ENCODE measurements at places on chromosomes 3 and 15. TPM values are rescaled to one million over a fixed set of nuclear protein-coding genes. Genes with fewer than 3 reads are reported as not detected.

- H3K4me3 ChIP-seq = no peak overlapping the region
- H3K27ac ChIP-seq = no peak overlapping the region
- no peaks in the 10 kb centered on the region for H3K36me3 ChIP-seq
- no peaks in the 10 kb centered on the region for H3K4me1 ChIP-seq
- no peak for DNase-seq
- no peaks in the 10 kb centered on the region for H3K27me3 ChIP-seq
These were observed 274.7 kb downstream of the PDCD6IP start for GRCh38 chr3:34073111-34073510.

GRCh38 chr15:82051664-82052063 lies 5.8 kb upstream of the MEX3B start:
- H3K36me3 ChIP-seq = no peaks in the 10 kb centered on the region
- DNase-seq = no peak
- H3K27ac ChIP-seq = no peak overlapping the region
- H3K4me1 ChIP-seq = no peaks in the 10 kb centered on the region
- no peak overlapping the region for H3K4me3 ChIP-seq

GRCh38 chr3:197317250-197317963 lies 19.0 kb upstream of the DLG1 start:
- no peak overlapping the region for H3K27ac ChIP-seq
- no peaks in the 10 kb centered on the region for H3K27me3 ChIP-seq
- H3K36me3 ChIP-seq = no peaks in the 10 kb centered on the region

DNA sequence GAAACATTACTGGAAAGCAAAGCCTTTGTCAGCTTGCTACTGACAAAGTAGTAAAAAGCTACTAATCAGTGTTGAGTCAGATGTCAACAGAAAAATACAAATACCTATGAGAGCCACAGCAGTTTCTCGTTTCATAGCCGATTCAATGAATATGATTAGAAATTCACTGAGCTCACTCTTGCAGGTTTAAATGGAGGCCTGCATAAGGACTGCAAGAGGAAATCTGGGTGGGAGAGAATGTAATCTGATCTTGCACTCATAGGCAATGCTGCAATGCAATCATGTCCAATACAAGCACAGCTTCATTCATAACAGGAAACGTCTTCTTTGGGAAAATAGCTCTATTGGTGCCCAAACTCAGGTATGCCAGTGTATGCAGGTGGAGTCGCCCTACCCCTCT lies 608.8 kb downstream of the ROBO2 start:
- no peaks in the 10 kb centered on the region for H3K36me3 ChIP-seq
- no peak overlapping the region for H3K4me3 ChIP-seq
- no peak for DNase-seq
- H3K27ac ChIP-seq = no peak overlapping the region
- no peaks in the 10 kb centered on the region for H3K27me3 ChIP-seq

DNA sequence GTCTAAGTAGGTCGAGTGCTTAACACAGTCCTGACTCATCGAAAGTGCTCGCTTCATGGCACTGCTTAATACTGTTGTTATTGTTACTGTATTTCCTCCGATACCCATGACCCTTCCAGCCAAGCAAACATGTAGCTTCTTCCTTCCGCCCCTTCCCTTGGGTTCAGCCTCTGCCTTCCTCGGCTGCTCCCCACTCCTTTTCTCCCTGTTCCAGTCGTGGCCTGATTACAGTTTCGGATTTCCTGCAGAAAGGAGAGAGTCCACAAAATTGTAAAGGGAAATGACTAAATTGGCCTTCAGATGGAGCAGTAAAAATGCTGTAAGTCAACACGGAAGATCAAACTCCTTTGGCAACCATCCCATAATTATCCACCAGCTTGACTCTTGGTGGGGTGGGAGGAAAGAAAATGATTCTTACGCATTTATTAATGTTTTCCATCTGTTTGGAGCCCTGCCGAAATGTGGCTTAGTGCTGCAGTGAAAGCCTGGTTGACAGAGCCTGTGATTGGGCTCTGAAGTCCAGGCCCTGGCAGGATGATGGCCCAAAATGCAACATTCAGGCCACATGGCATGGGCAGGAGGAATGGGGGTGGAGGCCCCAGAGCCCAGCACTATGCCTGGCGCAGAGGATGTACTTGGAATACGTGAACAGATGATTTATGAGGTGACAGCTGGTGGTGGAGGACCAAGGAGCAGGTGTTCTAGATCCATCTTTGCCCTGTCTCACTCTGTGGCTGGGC lies 37.6 kb downstream of the FAM3D start:
- no peak for DNase-seq
- no peak overlapping the region for H3K4me3 ChIP-seq
- no peaks in the 10 kb centered on the region for H3K4me1 ChIP-seq

TIGIT gene
- 0.21 TPM for total RNA-seq

- H3K27me3 ChIP-seq = no peaks in the 10 kb centered on the region
- no peaks in the 10 kb centered on the region for H3K4me1 ChIP-seq
- no peak for DNase-seq
- H3K4me3 ChIP-seq = peak overlapping the region; percentile 72
- H3K36me3 ChIP-seq = no peaks in the 10 kb centered on the region
These were observed 32.3 kb upstream of the AMOTL2 start for GRCh38 chr3:134406331-134407238.

PLA2G4E gene
- total RNA-seq = not detected

- H3K4me3 ChIP-seq = no peak overlapping the region
- no peaks in the 10 kb centered on the region for H3K36me3 ChIP-seq
- no peaks in the 10 kb centered on the region for H3K4me1 ChIP-seq
- no peak for DNase-seq
- H3K27ac ChIP-seq = no peak overlapping the region
These were observed 73.2 kb downstream of the CORO2B start for GRCh38 chr15:68651916-68652525.

SNTN gene
- not detected for total RNA-seq

DNA sequence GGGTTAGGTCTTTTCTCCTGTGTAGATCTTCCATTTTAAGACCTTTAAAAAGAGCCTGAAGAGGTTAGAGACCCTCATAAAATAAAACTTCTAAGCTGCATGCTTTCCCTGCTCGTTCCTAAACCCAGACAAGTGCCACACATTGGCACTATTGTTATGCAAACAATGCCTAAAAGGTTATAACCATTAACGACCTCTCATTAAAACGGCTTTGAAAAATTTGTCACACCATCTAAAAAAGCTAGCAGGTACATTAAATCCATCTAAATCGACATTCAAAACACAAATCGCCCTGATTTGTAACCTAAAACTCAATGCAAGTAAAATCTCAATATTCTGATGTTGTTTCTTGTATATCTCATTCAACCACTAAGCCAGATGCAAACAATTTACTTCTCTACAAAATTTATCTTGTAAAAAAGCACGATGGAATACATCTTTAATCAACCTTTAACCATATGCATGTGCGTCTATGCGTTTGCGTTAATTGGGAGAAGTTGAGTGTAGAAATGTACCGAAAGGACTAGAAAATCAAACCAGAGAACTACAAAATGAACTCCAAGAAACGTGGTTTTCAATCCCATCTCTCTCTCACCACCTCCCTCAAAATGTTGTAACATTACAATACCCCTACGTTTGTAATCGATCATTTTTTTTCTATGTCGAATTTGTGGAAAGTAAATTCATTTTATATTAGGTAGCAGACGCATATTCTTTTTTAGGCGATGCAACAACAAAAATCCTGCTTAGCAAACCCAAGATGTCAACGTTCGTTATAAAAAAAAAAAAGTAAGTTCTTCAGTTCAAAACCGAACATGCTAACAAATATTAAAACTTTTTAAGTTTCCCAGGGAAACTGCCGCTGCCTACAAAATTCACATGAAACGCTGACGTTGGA lies 1.2 kb downstream of the ALDH1A2 start:
- no peak for DNase-seq
- H3K36me3 ChIP-seq = no peaks in the 10 kb centered on the region
- no peak overlapping the region for H3K27ac ChIP-seq
- peaks cover 26% of the 10 kb centered on the region for H3K27me3 ChIP-seq

DNA sequence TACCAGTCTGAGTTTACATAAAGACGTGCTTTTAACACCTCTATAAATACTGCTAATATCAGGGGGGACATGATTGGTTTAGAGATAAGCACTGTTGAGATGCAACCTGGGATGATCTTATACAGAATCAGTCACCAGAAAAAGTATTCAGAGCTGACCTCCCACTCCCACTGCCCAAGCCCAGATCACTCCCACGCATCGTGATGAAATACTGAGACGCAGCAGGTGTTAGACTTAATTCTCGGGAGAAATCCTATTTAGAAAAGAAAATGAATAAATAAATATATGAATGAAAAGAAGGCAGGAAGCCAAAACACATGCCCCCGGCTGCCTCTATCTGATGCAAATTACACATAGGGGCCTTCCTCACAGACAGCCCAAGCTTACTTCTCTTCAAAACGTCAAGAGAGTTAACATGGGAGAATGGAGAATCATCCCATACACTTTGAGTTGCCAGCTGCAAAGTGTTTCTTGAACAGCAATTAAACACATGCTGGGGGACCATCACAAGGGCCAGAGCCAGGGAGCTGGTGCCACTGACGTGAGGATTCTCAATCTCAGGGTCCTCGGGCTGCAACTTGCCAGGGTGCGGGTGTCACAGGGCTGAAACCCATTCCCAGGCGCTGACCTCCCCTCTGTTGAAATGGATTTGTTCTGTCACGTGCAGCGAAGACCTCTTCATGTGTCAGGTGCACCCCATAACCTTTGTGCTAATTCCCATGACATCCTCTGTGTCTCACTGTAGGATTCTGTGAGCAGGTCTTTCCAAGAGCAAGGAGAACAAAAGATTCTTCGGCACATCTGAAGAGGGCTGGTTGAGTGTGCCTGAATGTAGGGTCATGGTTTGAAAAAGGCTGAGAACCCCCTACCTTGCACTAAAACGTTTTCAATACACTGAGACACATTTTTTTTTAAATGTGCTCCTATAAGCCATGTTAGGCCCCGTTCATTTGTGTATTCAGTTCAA lies 764.2 kb upstream of the ARRDC4 start:
- H3K4me1 ChIP-seq = no peaks in the 10 kb centered on the region
- no peak overlapping the region for H3K27ac ChIP-seq
- H3K36me3 ChIP-seq = no peaks in the 10 kb centered on the region
- no peaks in the 10 kb centered on the region for H3K27me3 ChIP-seq

GRCh38 chr15:50916400-50916799 lies 7.9 kb downstream of the AP4E1 start:
- H3K4me1 ChIP-seq = no peaks in the 10 kb centered on the region
- H3K4me3 ChIP-seq = no peak overlapping the region
- no peak for DNase-seq
- H3K27ac ChIP-seq = no peak overlapping the region

GRCh38 chr15:51736069-51736468 lies 1.4 kb downstream of the LYSMD2 start:
- H3K4me3 ChIP-seq = peak overlapping the region; percentile 86
- H3K36me3 ChIP-seq = no peaks in the 10 kb centered on the region
- H3K27ac ChIP-seq = peak overlapping the region; percentile 37
- peaks cover 14% of the 10 kb centered on the region for H3K4me1 ChIP-seq
- DNase-seq = no peak
- H3K27me3 ChIP-seq = no peaks in the 10 kb centered on the region

GYG1 gene
- 72.6 TPM for total RNA-seq

- no peaks in the 10 kb centered on the region for H3K36me3 ChIP-seq
- no peaks in the 10 kb centered on the region for H3K4me1 ChIP-seq
- H3K27me3 ChIP-seq = no peaks in the 10 kb centered on the region
- no peak overlapping the region for H3K4me3 ChIP-seq
- H3K27ac ChIP-seq = no peak overlapping the region
These were observed 87.7 kb upstream of the NR2F2 start for GRCh38 chr15:96242761-96243160.

DNA sequence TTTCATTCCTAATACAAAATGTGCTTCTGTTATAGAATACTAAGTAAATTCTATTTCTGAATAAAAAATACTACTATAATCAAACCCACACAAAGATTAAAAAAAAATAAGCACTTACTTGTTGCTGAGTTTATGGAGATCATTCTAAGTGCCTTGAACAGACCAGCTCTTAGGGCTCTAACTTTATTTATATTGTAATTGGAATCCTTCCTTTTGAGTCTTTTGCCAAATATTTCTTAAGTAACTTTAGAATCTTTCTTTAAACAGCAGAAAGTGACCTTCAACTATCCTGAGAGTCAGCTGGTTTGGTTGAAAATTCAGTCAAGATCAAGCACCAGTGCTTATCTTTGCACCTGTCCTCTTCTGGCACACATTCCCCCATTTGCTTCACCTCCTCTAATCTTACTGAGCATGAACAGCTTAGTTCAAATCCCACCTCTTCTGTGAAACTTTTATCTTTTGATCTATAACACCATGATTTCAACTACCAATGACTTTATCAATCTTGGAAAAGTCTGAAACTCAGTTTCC lies 149.3 kb downstream of the VPS13C start:
- peaks cover 27% of the 10 kb centered on the region for H3K36me3 ChIP-seq
- no peaks in the 10 kb centered on the region for H3K4me1 ChIP-seq
- DNase-seq = no peak
- H3K4me3 ChIP-seq = no peak overlapping the region

DNA sequence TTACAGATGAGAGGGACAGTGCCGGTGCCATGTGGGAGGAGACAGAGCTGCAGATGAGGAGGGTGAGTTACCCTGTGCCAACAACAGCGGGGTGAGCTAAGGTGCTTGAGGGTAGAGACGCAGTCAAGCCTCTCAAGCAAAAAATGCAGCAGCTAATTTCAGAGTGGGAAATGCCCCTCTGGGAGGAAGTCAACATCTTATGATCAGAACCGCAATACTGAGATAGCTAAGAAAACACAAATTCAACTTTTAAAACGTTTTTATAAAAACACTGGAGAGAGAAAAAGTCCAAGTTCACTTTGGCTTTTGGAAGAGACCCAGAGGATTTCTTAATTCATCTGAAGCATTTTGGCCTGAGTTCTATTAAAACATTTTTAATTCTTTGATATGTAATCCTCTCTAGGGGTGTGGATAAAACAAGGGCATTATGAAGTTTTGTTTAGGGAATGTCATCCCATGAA lies 319.2 kb downstream of the SLC9A9 start:
- H3K27me3 ChIP-seq = no peaks in the 10 kb centered on the region
- DNase-seq = no peak
- H3K36me3 ChIP-seq = no peaks in the 10 kb centered on the region
- H3K27ac ChIP-seq = no peak overlapping the region
- H3K4me3 ChIP-seq = peak overlapping the region; percentile 22

GRCh38 chr3:100603469-100603868 lies 5.9 kb upstream of the ADGRG7 start:
- H3K27me3 ChIP-seq = no peaks in the 10 kb centered on the region
- H3K36me3 ChIP-seq = no peaks in the 10 kb centered on the region
- H3K27ac ChIP-seq = no peak overlapping the region
- DNase-seq = no peak
- peak overlapping the region; percentile 56 for H3K4me3 ChIP-seq
- peaks cover 6% of the 10 kb centered on the region for H3K4me1 ChIP-seq

GRCh38 chr3:39185326-39185958 lies 7.0 kb downstream of the XIRP1 start:
- no peaks in the 10 kb centered on the region for H3K36me3 ChIP-seq
- no peak overlapping the region for H3K4me3 ChIP-seq
- peaks cover 17% of the 10 kb centered on the region for H3K4me1 ChIP-seq
- no peaks in the 10 kb centered on the region for H3K27me3 ChIP-seq

GRCh38 chr3:45677033-45677446 lies 12.2 kb upstream of the SACM1L start:
- H3K27me3 ChIP-seq = no peaks in the 10 kb centered on the region
- H3K4me1 ChIP-seq = no peaks in the 10 kb centered on the region
- no peak overlapping the region for H3K27ac ChIP-seq
- no peak for DNase-seq

FEM1B gene
- 31.1 TPM for total RNA-seq

TMEM207 gene
- not detected for total RNA-seq

BCL2A1 gene
- not detected for total RNA-seq

- H3K27me3 ChIP-seq = no peaks in the 10 kb centered on the region
- H3K36me3 ChIP-seq = no peaks in the 10 kb centered on the region
- H3K4me1 ChIP-seq = no peaks in the 10 kb centered on the region
- no peak overlapping the region for H3K4me3 ChIP-seq
- no peak for DNase-seq
These were observed 643.0 kb upstream of the GOLIM4 start for GRCh38 chr3:168738527-168739325.

All from thoracic aorta (tissue), 2 donors.